ENCODE measurements at places on chromosomes 3 and 15. TPM values are rescaled to one million over a fixed set of nuclear protein-coding genes. Genes with fewer than 3 reads are reported as not detected.

GRCh38 chr3:107062787-107063186 is 314.5 kb upstream of the CCDC54 start:
- H3K4me3 ChIP-seq = no peak overlapping the region
- no peak overlapping the region for H3K27ac ChIP-seq

DNA sequence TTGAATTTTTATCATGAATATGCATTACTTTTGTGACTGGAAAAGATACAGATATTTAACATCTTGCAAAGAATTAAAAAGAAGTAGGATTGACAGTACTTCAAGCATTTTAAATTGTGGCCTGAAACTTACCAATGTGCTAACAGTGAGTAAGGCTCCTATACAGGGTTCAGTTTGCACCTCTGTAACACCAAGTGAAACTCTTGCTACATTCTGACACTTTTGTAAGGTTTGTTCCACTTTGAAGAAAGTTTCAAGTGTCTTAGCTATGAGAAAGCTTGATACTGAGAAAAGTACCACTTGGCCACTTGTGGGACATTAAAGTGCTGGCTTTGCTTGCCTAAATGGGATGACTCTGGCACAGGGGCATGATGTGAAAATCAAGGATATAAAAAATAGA is 289.2 kb downstream of the CTNNB1 start:
- no peaks in the 10 kb centered on the region for H3K27me3 ChIP-seq
- H3K4me1 ChIP-seq = no peaks in the 10 kb centered on the region
- no peaks in the 10 kb centered on the region for H3K36me3 ChIP-seq
- H3K4me3 ChIP-seq = no peak overlapping the region
- H3K27ac ChIP-seq = no peak overlapping the region
- DNase-seq = no peak

The GNAI2 gene
- 283 TPM for total RNA-seq

The FANCD2OS gene
- total RNA-seq = not detected

Measured in ascending aorta (tissue), 2 donors.